Adrenal gland (tissue), 19 donors: ENCODE measurements at places on chromosomes 13 and 19. TPM values are rescaled to one million over a fixed set of nuclear protein-coding genes. Genes with fewer than 3 reads are reported as not detected.

SOX1 gene
- not detected for total RNA-seq

CPB2 gene
- not detected for total RNA-seq

DNA sequence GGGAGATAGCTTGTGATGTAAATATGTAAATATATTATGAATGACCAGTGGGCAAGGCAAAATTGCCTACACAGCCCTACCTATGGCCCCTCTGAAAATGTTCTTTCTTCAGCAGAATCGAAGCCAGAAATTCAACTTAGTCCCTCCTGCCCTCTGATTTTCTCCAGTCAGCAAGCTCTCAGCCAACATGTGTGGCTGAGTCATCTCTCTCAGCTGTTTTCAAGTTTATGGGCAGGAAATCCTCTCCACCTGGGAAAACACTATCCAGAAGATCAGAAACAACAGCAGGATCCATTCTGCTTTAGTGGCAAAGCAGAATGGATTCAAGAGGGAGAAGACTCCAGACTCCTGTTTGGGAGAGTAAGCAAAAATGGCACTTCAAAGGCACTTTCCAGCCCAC is 8.9 kb upstream of the ZNF527 start:
- peaks cover 27% of the 10 kb centered on the region for H3K36me3 ChIP-seq
- H3K4me1 ChIP-seq = no peaks in the 10 kb centered on the region
- no peak overlapping the region for H3K4me3 ChIP-seq
- no peak for DNase-seq
- no peak overlapping the region for H3K27ac ChIP-seq

DNA sequence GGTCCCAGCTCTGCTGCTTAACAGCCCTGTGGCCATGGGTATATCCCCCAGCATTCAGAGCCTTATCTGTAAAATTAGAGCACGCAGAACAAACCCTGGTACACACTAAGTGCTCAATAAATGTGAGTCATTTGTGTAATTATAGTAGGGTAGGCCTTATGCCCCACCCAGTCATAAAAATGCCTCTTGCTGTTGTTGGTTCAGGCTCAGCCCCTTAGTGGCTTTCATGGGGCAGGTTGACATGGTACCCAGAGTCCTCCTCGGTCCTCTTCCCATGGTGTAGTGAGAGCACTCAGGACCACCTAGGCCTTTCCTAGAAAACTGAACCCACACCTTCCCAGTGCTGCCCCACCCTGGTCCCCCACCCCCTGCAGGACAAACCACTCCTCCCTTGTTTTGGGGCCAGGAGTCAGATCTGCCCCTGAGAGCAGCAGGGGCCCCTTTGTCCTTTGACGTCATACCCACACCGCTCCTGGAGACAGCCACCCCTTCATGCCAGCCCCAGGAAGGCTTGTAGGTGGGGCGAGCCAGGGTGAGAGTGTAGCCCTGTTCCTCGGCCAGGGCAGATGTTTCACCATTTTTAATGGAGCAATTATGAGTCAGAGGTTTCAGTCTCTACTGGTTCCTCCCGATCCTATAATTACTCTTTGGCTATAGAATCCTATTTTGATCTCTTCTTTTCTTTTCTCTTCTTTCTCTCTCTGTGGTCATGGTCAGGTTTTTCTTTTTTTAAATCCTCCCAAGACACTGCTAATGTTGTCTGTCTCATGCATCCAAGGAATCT is 36.8 kb downstream of the ACTN4 start:
- no peaks in the 10 kb centered on the region for H3K27me3 ChIP-seq
- peak overlapping the region; percentile 97 for H3K27ac ChIP-seq
- DNase-seq = peak; percentile 90
- no peaks in the 10 kb centered on the region for H3K36me3 ChIP-seq
- no peak overlapping the region for H3K4me3 ChIP-seq

DNA sequence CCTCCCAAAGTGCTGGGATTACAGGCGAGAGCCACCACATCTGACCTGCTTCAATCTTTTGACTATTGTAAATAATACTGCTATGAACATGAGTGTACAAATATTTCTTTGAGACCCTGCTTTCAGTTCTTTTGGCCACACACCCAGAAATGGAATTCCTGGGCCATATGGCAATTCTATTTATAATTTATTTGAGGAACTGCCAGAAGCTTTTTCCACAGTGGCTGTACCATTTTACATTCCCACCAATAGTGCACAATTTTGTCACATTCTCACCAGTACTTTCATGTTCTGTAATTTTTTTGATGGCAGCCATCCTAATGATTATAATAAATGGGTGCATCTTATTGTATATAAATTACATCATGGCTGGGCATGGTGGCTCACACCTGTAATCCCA is 13.7 kb upstream of the FCER2 start:
- no peak overlapping the region for H3K27ac ChIP-seq
- no peaks in the 10 kb centered on the region for H3K27me3 ChIP-seq
- H3K36me3 ChIP-seq = no peaks in the 10 kb centered on the region
- DNase-seq = no peak
- H3K4me1 ChIP-seq = no peaks in the 10 kb centered on the region
